ENCODE measurements at places on chromosomes 3 and 15.

DNA sequence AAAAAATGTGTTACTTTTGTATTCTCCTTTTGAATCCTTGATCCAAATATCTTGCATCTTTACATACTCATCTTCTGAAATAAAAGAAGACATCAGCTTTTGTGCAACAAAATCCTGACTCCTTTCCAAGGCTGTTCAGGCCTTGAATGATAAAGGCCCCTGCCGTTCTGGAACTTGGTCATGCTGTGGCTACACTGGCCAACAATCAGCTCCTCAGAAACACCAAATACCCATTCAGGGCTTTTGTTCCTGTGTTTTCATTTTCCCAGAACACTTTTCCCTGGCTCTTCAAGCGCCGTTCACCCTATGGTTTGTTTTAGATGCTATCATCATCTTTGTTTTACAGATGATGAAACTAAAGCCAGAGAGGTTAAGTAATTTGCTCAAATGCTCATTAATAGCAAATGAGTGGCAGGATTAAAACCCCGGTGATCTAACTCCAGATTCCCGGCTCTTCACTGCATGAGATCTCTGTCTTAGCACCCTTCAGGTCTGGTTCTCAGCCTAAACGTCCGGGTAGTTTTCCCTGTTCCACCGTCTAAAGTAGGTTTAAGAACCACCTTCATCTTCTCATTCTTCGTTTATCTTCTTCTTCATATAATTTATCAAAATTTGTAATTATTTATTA, 58.3 kb downstream of the EPHA3 start:
- no peak for DNase-seq

- no peak for DNase-seq
Observed at GRCh38 chr3:66706890-66707289, 206.1 kb upstream of the LRIG1 start.

- peak; percentile 74 for DNase-seq
Observed at GRCh38 chr15:79853492-79854328, 43.1 kb downstream of the MTHFS start.

- peak; percentile 10 for DNase-seq
Observed at GRCh38 chr15:68812597-68813431, 7.9 kb downstream of the ANP32A start.

- DNase-seq: no peak
Observed at GRCh38 chr3:88168171-88168570, 18.4 kb downstream of the C3orf38 start.

GRCh38 chr3:35305406-35305805, 333.9 kb upstream of the ARPP21 start:
- no peak for DNase-seq

DNA sequence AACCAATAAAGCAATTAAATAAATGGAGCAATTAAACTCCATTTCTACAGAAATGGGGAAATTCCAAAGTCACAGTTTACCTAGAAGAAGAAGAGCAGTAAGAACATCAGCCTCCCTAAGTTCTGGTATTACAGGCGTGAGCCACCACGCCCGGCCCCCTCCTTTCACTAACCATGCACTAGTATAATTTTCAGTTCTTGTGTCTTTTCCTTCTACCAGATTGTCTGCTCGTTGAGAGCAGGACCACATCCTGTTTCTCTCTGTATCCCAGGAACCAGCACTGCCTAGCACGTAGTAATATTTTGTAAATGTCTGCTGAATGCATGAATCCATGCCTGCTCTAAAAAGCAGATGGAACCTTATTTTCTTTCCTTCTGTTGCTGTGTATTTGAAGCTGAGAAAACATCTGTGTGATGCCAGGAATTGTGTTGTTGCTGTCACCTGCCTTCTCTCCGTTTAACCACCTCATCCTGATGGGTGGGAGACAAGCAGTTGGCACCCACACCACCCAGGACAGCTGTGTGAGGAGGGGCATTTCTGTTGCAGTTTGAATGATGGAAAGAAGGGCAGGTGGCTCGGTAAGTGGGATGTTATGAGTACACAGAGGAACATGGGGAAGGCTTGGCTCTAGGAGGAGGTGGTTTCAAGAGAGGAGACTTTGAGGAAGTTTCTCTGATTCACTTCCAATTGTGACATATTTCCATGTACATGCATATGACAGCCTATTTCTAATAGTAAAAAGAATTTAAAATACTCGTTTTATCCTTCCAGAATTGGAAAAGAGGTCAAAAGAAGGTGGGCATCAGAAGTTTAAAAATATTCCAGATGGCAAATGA, 30.1 kb downstream of the PXYLP1 start:
- DNase-seq: no peak

DNA sequence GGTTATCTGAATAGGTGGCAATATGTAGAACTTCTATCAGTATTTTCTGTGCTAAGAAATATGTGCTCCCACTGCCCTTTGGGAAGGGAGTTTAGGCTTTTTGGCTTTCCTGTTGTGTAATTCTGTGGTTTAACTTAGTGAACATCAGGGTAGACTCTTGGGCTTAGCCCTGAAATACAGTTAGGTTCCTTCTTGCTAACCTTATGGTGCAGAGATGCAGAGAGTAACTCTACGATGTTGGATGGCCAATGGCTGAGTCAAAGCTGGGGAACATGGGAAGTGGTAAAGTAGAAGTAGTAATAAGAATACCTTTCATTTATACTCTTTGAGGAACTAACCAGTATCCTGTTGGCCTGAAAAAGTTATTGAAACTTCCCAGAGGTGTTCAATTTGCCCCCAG, 80.8 kb upstream of the IL12A start:
- DNase-seq: no peak

DNA sequence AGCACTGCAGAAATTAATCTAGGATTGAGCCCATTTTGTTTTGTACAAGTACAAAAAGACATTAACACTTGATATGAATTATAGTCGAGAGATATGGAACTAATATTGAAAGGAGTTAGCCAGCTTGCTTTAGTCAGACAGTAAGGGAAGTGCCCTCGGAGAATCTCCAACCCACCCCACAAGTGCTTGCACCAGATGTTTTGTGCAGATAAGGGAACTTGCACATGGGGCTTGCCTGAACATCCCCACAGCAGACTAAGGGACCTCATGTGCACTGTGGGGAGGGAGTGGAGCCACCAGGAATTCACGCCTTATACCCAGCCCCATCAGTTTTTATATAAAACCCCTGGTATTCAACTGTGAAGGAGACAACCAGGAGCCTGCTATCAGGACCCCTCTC, 122.3 kb downstream of the EFHB start:
- peak; percentile 63 for DNase-seq

All from liver (tissue), 10 donors.